Osteocyte (in vitro differentiated cells): ENCODE measurements at places on chromosomes 7 and 10. TPM values are rescaled to one million over a fixed set of nuclear protein-coding genes. Genes with fewer than 3 reads are reported as not detected.

DNA sequence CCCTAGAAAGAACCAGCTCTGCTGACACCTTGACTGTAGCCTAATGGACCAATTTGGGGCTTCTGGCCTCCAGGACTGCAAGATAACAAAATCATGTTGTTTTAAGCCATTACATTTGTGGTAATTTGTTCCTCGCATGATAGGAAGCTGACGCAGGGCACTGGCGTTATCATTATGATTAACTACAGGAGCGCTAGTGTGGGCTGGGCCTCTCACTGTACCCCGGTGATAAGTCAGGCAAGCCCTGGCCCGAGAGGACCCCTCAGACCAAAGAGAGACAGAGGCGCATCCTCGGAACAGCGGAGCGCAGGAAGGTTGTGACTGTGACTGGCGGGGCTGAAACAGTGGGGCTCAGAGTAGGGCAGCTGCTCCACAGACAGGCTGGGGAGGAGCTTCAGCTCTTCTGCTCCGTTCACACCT is 150.3 kb upstream of the CHST15 start:
- H3K4me3 ChIP-seq = no peak overlapping the region
- H3K27ac ChIP-seq = no peak overlapping the region

DNA sequence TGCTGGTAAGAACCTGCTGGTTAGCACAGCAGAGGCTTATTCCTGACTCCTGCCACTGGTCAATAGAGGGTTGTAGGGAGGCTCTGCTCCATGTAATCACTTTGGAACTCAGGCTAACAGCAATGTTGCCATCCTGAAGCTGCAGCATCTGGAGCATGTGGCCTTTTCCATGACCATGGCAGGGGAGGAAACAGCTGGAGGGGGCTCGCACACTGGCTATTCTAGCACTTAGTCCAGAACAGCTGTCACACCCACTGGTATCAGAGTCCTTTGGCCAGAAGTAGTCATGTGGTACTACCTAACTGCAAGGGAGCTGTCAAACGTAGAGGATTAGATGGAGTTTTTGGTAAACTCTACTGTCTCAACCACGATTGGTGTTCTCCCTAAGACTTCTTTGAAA is 450.0 kb downstream of the RPS24 start:
- no peak for DNase-seq
- H3K27ac ChIP-seq = no peak overlapping the region
- H3K4me1 ChIP-seq = no peaks in the 10 kb centered on the region
- no peaks in the 10 kb centered on the region for H3K36me3 ChIP-seq
- H3K4me3 ChIP-seq = no peak overlapping the region

- H3K36me3 ChIP-seq = no peaks in the 10 kb centered on the region
- H3K27ac ChIP-seq = no peak overlapping the region
- H3K27me3 ChIP-seq = peaks cover 17% of the 10 kb centered on the region
Observed at GRCh38 chr7:136064627-136065237, 87.6 kb upstream of the MTPN start.

DNA sequence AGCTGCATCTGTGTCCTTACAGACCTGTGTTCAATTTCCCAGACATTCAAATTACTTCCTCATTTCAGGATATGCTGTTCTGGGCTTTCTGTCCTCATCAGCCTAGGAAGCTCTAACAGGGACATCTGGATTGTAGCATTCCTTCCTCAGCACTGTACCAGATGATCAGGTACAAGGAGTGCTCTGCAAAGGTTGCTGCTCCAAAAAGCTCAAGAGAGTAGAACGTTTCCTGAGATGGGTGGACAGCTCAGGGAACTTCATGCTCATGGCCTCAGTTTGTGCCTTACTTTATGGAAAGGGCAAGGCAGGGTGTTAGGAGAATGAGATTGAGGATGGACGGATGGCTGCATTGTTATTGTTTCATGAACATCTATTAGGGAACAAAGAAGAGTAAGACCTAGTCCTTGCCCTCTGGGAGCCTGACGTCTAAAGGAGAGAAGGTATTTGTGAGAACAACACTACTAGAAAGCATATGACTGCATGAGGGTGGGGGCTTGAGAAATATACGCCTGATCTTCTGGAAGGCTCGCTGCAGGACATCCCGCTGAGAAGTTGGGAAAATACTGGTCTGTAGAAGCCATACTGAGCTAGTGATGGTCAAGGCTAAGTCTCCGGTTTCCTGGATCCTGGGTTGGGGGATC is 10.5 kb upstream of the ZNF212 start:
- peaks cover 9% of the 10 kb centered on the region for H3K4me1 ChIP-seq
- peaks cover 12% of the 10 kb centered on the region for H3K36me3 ChIP-seq
- no peaks in the 10 kb centered on the region for H3K27me3 ChIP-seq

- no peak overlapping the region for H3K4me3 ChIP-seq
- no peak overlapping the region for H3K27ac ChIP-seq
- peaks cover 4% of the 10 kb centered on the region for H3K36me3 ChIP-seq
- no peak for DNase-seq
- H3K4me1 ChIP-seq = peaks cover 36% of the 10 kb centered on the region
- peaks cover 2% of the 10 kb centered on the region for H3K27me3 ChIP-seq
Observed at GRCh38 chr7:75740846-75741497, 2.2 kb upstream of the HIP1 start.

GRCh38 chr10:14142606-14143250 is 188.0 kb downstream of the FRMD4A start:
- DNase-seq = no peak
- no peak overlapping the region for H3K27ac ChIP-seq
- H3K4me3 ChIP-seq = no peak overlapping the region
- no peaks in the 10 kb centered on the region for H3K27me3 ChIP-seq

DNA sequence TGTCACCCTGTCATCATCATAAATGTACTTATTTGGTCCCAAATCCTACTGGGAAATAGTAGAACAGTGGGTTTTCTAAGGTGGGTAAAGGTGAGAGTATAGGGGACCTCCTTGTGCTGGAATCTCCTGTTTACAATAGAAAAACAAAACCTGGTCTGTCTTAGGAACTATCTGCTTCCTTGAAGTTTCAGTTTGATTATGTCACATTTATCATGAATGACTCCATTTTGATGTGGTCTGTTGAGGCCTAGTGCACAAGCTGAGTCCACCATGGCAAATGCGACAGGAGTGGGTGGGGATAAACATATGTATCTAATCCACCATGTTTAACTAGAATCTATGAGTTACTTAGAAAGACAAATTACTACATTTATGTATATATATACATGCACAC is 13.0 kb upstream of the REPIN1 start:
- H3K4me1 ChIP-seq = peaks cover 2% of the 10 kb centered on the region
- no peak overlapping the region for H3K4me3 ChIP-seq
- no peaks in the 10 kb centered on the region for H3K36me3 ChIP-seq
- peaks cover 8% of the 10 kb centered on the region for H3K27me3 ChIP-seq

Gene ANKRD1
- total RNA-seq = 4.9 and 5.8 TPM in 2 replicates

DNA sequence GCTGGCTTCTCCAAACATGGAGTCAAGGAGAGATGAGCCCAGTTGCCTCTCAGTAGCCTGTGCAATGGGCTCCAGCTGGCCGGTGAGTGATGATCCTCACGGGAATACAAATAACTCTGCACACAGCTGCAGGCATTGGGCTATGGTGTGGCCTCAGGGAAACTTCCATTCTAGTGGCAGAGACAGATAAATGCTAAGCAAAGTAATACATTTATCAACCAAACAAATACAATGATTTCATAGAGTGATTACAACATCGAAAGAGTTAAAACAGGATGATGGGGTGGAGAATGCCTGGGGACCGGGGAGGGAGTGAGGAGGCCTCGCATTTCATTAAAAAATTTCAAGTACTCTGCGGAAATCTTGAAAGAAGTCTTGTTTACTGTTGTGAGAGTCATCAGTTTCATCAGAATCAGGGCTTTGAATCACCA is 15.0 kb upstream of the AKR1B1 start:
- no peaks in the 10 kb centered on the region for H3K27me3 ChIP-seq
- H3K4me3 ChIP-seq = no peak overlapping the region
- DNase-seq = no peak
- H3K4me1 ChIP-seq = peaks cover 6% of the 10 kb centered on the region
- H3K27ac ChIP-seq = no peak overlapping the region

DNA sequence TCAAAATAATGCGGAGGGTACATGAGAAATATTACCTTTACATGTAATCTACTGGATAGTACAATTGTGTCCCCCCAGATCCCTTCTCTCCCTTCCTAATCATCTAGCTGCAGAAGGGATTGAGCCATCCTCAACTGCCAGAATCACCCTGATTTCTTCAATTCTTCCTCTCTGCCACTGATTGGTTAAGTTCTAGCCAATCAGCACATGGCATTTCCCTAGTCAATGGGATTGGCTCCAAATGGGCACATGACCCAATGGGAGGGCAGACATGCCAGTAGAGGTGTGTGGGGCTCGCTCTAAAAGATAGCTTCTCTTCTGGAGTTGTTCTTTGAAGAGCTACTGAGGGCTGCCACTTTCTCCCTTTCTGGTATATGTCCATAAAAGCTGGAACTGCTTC is 20.9 kb upstream of the UBE3C start:
- H3K36me3 ChIP-seq = no peaks in the 10 kb centered on the region
- no peak for DNase-seq
- no peaks in the 10 kb centered on the region for H3K4me1 ChIP-seq
- H3K27me3 ChIP-seq = peaks cover 7% of the 10 kb centered on the region

DNA sequence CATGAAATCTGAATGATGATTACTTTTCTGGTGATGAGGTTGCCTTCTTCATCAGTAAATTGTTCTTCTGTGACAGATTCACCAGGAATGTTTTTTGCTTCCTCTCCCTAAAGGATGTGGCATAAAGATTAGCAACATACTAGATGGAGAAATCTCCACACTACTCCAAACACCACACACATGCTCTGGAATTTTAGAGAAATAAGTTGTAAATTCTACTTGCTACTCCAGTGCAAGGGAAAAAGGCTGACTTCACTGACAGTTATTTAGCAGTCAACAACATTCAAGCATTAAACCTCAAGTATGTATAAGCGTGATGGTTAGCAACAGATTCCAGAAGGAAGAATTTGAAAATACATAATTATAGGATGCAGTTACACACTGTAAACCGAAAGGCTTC is 137.9 kb upstream of the CCDC6 start:
- no peak overlapping the region for H3K27ac ChIP-seq
- DNase-seq = no peak
- no peak overlapping the region for H3K4me3 ChIP-seq
- no peaks in the 10 kb centered on the region for H3K27me3 ChIP-seq
- H3K36me3 ChIP-seq = no peaks in the 10 kb centered on the region

DNA sequence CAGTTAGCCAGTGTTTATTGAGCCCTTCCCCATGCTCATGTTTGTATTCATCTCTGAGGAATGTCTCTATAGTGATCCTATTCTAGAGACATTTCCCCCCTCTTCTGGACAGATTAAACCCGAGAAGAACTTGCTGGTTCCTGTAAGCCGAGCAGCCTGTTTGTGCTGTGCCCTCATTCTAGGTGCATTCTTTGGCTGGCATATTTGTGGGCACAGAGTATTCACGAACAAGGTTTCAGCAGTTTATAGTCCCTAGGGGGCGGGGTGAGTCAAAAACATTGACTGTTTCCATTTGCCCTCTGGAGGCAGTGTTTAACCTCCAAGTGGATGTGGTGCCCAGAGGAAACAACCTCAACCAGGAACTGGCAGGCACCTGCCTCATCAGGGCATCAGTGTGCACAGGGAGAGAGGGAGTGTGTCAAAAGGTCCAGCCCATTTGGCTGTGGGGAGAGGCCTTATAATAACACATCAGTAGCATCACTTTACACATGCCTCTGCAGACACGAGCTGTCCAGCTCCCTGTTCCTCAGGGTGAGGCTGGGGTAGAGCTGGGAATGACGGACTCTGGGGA is 273.3 kb upstream of the LRGUK start:
- peak; percentile 88 for DNase-seq
- no peaks in the 10 kb centered on the region for H3K27me3 ChIP-seq
- no peaks in the 10 kb centered on the region for H3K36me3 ChIP-seq
- peak overlapping the region; percentile 83 for H3K27ac ChIP-seq

DNA sequence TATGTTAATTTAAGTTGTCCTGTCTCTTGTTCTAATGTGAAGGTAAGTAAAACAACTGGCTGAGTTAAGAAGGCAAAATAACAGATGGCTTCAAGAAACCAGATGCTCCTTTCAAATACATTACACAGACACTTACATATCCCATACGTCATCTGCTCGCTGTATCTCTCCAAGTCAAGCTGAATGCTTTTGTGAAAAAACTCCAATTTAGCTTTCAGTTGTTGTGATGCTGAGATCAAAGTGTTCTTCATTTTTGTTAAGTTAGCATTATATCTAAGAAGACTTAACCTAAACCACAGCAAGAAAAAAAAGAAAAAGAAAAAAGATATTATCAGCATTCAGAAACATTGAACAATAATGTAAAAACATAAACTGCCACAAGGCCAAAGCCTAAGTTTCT is 18.5 kb upstream of the ERLIN1 start:
- H3K36me3 ChIP-seq = peaks cover 56% of the 10 kb centered on the region
- no peak overlapping the region for H3K27ac ChIP-seq
- no peaks in the 10 kb centered on the region for H3K27me3 ChIP-seq
- DNase-seq = no peak
- no peak overlapping the region for H3K4me3 ChIP-seq

GRCh38 chr10:7306147-7306546 is 104.7 kb downstream of the SFMBT2 start:
- no peak overlapping the region for H3K27ac ChIP-seq
- H3K4me3 ChIP-seq = no peak overlapping the region
- no peaks in the 10 kb centered on the region for H3K4me1 ChIP-seq
- no peaks in the 10 kb centered on the region for H3K27me3 ChIP-seq
- no peak for DNase-seq

DNA sequence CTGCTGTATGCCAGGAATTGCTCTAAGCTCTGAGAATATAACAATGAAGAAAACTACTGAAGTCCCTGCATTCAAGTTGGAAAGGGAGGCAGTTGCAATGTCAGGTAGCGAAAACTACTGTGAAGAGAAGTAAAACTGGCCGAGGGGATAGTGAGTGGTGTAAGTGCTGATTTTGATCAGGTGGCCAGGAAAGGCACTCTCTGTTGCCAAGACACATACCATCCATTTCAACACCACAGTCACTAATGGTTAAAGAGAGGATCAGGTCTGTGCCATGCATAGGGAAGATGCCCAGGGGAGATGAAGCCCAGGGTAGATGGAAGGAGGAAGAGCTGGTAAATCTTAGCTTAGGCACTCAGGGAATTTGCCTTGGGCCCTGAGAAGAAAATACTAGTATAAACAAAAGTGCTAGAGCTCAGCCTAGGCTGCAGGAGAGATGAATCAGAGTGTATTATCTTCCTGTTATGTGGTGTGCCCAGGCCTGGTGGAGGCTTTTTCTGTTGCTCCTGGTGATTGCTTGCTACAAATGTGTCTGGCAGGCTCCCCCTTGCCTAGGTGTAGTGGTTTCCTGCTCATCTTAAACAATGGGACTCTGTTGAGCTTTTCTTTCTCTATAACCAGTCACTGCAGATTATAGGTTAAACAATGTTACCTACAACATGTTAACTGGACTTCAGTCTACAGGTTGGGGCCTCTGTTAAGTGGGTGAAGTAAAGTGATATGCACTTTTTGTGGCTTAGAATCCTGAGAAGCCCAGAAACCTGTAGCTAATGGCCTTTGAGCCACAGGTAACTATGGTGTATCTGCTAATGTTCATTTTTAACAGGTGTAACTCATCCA is 125.5 kb downstream of the LRRC4 start:
- no peak for DNase-seq
- no peaks in the 10 kb centered on the region for H3K27me3 ChIP-seq
- H3K4me1 ChIP-seq = peaks cover 66% of the 10 kb centered on the region

GRCh38 chr10:13840036-13840435 is 253.3 kb downstream of the PRPF18 start:
- H3K27ac ChIP-seq = peak overlapping the region; percentile 86
- H3K27me3 ChIP-seq = no peaks in the 10 kb centered on the region
- peaks cover 21% of the 10 kb centered on the region for H3K36me3 ChIP-seq
- H3K4me1 ChIP-seq = peaks cover 73% of the 10 kb centered on the region
- H3K4me3 ChIP-seq = no peak overlapping the region
